ENCODE measurements at places on chromosomes 7 and 10.

- peak; percentile 54 for DNase-seq
Observed at GRCh38 chr10:100510533-100511308, 8.9 kb downstream of the SEC31B start.

DNA sequence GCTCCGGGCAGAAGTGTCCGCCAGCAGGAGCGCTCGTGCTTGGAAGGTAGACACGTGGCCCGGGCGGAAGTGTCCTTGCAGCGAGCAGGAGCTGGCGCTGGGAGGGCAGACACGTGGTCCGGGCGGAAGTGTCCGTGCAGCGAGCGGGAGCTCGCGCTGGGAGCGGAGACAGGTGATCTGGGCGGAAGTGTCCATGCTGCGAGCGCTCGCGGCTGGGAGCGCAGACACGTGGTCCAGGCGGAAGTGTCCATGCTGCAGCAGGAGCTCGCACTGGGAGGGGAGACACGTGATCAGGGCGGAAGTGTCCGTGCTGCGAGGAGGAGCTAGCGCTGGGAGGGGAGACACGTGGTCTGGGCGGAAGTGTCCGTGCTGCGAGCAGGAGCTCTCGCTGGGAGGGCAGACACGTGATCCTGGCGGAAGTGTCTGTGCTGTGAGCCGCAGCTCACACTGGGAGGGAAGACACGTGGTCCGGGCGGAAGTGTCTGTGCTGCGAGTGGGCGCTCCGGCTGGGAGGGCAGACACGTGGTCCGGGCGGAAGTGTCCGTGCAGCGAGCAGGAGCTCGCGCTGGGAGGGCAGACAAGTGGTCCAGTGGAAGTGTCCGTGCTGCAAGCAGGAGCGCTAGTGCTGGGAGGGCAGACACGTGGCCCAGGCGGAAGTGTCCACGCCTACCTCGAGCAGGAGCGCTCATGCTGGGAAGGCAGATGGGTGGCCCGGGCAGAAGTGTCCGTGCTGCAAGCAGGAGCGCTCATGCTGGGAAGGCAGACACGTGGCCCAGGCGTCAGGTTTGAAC lies 41.1 kb upstream of the PRKAR1B start:
- DNase-seq: peak; percentile 24

DNA sequence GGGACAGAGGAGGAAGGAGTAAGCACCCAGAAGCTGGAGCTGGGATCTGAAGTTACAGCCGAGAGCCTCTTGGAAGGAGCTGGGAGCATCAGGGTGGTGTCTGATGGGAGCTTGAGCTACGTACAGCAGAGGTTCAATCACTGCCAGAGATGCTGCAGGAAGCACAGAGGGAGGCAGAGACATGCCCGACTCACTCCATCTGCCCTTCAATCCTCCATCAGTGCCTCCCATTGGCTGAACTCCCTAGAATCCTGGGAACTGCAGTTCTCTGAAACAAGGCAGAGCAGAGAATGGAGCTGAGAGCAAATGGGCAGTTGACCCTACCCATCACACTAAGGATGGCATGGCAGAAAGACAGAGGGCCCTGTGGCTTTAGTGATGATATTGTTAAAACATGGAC lies 40.0 kb upstream of the CTBP2 start:
- DNase-seq: no peak

DNA sequence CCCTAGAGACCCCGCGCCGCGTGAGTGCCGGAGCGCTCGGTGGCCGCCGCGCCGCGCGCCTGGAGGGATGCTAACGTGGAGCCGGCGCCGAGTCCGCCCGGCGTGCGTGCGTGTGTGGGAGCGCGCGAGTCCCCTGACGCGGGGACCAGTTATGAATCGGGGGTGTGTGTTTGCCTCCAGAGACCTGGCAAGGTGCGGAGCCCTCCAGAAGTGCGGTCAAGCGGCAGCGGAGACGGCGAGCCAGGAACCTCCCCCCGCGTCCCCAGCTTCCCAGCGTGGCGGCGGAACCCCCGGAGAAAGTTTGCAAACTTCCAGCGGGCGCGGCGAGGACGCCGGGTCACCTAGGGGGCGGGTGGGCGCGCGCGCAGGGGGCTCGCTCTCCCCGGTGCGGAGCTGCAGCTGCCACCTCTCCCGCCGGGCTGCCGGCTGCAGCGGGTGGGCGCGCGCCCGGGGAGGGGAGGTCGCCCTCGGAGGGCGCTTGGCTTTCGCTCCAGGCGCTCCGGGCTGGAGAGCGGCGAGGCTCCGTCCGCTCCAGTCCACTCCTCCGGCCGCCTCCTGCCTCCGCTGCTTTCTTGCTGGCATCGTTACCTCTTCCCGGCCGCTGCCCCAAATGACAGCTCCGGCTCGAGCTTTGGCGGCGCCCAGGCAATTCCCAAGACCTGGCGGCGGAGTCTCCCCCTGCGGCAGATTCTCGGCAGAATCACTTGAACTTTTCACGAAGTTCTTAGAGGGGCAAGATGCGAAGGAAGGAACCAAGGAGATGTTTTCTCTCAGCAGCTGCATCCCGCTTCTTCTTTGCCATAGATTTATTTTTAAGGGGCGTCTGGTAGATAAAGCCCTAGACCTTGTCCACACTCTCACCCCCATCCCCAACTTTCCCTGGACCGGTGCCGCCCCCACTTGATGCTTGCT lies 2.3 kb upstream of the CREB5 start:
- no peak for DNase-seq

DNA sequence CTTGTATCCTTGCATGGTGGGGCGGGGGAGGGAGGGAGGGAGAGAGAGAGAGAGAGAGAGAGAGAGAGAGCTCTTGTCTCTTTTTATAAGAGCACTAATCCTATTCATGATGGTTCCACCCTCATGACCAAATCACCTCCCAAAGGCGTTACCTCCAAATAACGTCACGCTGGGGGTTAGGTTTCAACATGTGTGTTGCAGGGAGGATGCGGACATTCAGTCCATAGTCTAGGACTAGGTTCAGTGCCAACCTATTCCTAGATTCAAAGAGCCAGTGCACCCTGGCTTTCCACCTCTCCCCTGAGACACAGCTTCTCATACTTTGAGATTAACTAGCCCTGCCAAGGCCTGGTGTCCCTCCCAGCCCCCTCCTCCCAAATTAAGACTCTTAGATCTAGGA lies 123.0 kb downstream of the GRK5 start:
- no peak for DNase-seq

- peak; percentile 48 for DNase-seq
Observed at GRCh38 chr7:74061840-74062539, 21.6 kb upstream of the LIMK1 start.

GRCh38 chr10:96473866-96474265 lies 39.9 kb downstream of the TLL2 start:
- no peak for DNase-seq

- no peak for DNase-seq
Observed at GRCh38 chr7:85802211-85802610, 615.4 kb upstream of the SEMA3D start.

DNA sequence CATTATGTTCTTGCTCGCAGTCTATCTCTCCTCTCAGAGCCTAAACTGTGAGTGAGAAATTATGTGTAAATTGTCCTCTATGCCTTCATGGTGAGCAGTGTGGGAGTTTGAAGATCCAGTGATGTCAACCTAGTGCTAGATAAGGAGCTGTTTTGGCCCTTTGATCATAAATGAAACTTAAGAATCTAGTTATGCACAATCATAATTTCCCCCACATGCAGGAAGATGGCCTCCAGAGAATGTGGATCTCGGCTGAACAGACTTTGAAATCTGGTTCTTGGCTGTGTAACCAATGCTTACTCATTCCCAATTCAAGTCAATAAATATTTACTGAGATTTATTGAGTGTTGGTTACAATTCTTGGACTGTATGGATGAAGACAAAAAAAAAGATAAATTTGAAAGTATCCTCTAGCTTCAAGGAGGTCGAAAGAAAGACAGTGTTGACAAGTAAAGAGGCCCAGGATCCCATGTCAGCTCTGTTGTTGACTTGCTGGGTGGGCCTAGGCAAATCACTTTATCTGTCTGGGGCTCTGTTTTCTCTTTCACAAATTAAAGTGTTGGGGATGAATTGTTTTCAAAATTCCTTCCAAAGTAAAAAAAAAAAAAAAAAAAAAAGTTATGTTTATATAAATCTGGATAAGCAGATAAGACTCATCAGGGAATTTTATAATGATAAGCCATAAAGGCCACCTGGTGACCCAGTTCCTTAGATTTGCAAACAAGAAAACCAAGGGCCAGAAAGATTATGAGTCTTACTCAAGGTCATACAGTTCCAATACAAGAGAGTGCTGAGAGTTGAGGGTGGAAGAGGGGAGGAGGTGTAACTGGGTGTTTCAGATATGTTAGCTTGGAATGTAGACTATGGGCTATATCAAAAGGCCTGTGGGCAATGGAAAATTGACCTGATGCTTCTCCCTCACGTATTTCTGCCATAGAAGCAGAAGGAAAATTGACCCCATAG lies 969.9 kb downstream of the KCNMA1 start:
- no peak for DNase-seq

- DNase-seq: no peak
Observed at GRCh38 chr7:26334166-26334859, 42.7 kb downstream of the SNX10 start.

- DNase-seq: peak; percentile 8
Observed at GRCh38 chr7:98281757-98282606, 496 bp downstream of the BRI3 start.
